Hindlimb muscle (tissue), 1 donor: ENCODE measurements at places on chromosomes 7 and 10. TPM values are rescaled to one million over a fixed set of nuclear protein-coding genes. Genes with fewer than 3 reads are reported as not detected.

HTR7 gene
- 0.36 TPM for polyA plus RNA-seq

XRCC2 gene
- 3.2 TPM for polyA plus RNA-seq

TMEM176A gene
- 21.5 TPM for polyA plus RNA-seq

CFAP70 gene
- 1.9 TPM for polyA plus RNA-seq

GPR22 gene
- not detected for polyA plus RNA-seq

DNA sequence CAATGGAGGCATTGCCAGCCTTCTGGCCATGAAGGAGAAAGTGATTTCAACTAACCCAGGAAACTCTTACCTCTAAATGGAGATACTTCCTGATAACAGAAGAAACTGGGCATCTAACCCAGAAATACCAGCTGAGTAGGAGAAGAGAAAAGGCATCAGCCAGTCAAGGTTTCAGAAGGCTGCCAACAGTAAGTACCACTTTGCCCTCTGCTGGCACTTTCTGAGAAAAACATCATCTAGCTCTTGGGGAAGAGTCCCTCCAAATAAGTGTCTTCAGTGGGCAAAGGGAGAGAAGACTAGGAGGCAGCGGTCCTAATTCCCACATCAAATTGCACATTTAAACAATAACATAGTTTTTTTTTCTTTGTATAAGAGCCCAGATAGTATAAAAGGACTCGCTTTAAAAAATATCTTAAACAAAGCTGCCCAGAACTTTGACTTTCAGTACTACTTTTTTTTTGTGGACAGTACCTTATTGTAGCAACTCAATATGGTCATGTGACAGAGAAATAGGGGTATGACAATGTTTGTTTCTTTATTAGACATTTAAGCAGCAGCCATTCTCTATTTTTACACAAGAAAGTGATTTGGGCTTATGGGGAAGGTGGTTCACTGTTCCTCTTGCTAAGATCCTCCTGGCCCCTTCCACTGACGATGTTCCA, 157.3 kb downstream of the CTTNBP2 start:
- DNase-seq = no peak

DNA sequence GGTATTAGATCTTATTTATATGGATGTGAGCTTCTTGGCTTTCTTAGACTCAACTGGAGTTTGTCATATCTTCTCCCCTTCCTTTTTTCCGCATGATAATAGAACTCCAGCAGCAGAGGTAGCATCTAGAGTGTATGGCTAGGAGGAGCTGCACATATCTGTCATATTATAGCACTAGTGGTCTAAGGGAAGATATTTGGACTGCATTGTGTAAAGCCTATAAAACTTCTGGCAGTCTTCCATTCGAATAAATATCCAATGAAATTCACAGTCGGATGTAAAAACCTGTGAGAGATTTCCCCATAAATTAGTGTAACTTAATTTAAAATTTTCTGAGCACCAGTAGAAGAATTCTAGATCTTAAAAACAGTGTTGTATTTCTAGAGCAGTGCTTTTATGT, 123.9 kb downstream of the PRKG1 start:
- DNase-seq = no peak

GRCh38 chr7:39954694-39955093, 4.6 kb downstream of the CDK13 start:
- DNase-seq = no peak
